Activated CD4-positive, alpha-beta T cell treated with anti-CD3 and anti-CD28 coated beads for 4 hours (primary cell): ENCODE measurements at places on chromosomes 2 and 18.

DNA sequence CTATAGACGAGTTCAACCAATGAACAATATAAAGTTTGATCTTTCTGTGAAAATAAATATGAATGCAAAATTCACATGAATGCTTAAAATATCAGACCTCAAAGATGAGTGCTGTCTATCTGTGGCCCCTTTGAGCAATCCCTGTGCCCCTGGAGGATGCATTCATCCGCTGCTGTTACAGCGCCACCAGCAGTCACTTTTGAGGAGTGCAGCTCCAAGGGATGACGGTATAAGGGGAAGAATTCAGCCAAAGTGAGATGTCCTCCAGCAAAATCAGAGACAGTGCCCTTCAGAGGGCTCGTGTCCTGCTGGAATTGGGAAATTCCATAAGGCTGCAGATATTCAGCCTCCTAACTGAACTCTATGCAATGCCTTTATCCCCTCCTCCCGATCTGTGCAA lies 12.0 kb upstream of the CHRNA1 start:
- no peak for DNase-seq

- no peak for DNase-seq
Observed at GRCh38 chr18:69658103-69658502, 257.4 kb downstream of the DOK6 start.

GRCh38 chr2:31931916-31932315 lies 78.9 kb downstream of the MEMO1 start:
- no peak for DNase-seq

DNA sequence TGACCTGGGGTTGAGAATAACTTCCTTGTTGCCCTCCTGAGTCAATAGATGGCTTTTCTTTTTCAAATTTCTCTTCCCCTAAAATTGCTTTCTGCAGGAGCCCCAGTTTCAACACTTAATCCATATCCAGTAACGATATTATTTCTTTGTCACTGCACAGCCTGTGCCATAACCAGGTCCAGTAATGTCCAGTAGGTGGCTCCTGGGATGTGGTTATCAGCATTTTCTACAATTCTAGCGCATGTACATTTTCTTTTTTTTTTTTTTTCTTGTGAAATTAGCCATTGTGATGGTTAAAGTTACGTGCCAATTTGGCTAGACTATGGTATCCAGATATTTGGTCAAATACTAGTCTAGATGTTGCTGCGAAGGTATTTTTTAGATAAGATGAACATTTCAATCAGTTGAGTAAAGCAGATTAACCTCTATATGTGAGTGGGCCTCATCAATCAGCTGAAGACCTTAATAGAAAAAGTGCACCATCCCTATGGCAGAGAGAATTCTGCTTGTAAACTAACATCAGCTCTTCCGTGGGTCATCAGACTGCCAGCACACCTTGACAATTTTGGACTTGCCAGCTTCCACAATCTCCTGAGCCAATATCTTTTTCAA lies 72.9 kb upstream of the SCG2 start:
- DNase-seq = no peak

DNA sequence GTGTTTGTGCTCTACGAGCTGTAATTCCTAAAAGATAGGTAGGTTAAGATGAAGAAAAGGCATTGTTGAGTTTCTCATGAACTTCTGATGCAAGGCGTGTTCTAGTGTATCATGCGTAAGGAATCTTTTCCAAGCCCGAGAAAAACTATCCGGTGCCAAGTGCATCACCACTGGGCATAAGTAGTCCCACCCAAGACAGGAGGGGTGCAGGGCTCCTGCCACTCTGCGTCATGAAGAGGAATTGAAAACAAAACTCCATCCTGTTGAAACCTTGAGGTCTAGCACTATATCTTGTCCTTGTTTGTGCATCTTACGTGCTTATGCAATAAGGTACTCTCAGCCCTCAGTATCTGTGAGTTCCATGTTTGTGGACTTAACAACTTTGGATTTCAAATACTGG lies 45.7 kb downstream of the RAB31 start:
- DNase-seq = no peak

DNA sequence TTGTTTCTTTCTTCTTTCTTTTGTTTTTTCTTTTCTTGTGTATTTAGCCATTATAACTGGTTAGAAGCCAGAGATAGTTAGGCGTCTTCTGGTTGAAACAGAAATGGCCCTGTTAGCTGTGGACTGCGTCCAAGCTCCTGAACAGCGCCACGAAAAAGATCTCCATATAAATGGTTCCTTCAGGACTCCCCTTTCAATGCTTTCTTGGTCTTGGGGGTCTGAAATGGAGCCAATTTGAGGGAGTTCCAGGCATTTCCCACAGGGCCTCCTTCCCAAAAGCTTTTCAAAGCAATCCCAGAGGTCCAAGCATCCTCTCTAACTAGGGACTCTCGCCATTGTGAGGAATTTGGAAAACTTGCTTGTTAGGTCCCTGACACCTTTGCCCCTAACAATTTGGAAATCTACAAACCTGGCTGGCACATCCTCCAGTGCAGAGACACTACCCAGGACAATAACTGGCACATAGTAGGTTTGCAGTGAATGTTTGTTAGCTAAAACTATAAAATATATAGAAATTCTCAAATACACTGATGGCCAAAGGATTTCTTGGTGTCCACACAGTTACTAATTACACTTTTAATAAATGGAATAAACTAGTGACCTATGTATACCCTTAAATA lies 80.1 kb downstream of the MYCN start:
- DNase-seq = no peak
